ENCODE measurements at places on chromosomes 6 and 20.

- no peak for DNase-seq
Measured at GRCh38 chr6:141346535-141346934, 786.2 kb upstream of the GJE1 start.

GRCh38 chr6:150363733-150364132 lies 5.1 kb upstream of the IYD start:
- no peak for DNase-seq

GRCh38 chr6:118353564-118353963 lies 194.5 kb upstream of the PLN start:
- no peak for DNase-seq

DNA sequence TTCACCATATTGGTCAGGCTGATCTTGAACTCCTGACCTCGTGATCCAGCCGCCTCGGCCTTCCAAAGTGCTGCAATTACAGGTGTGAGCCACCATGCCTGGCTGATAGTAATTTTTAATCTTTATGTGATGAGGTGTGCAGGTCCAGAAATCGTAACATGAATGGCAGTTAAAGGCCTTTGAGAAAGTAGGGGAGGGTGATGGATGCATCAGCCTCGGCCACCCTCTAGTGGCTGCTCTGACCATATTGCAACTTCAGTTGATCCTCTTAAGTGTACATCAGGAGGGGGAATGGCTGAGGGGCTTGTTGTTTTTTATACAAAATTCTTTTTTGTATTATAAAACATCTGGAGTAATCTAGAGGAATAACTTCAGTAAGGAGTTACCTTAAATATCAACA lies 193.0 kb downstream of the ZFAND3 start:
- DNase-seq: peak; percentile 76

- DNase-seq: no peak
Measured at GRCh38 chr20:36614781-36615557, 9.4 kb downstream of the RAB5IF start.

GRCh38 chr20:49482621-49483017 lies at the start of gene KCNB1:
Gene KCNB1, minus strand, starts transcription at chr20:49482668. Its CDS starts 188 bp downstream, at chr20:49482480.
- no peak for DNase-seq

GRCh38 chr6:148487461-148487860 lies 144.8 kb downstream of the SASH1 start:
- DNase-seq: no peak

GRCh38 chr6:112180095-112180820 lies 74.1 kb downstream of the LAMA4 start:
- DNase-seq: peak; percentile 42

- peak; percentile 73 for DNase-seq
Measured at GRCh38 chr6:30219244-30219643, 6.0 kb upstream of the TRIM26 start.

GRCh38 chr6:135490381-135490780 lies 7.2 kb downstream of the AHI1 start:
- DNase-seq: no peak

DNA sequence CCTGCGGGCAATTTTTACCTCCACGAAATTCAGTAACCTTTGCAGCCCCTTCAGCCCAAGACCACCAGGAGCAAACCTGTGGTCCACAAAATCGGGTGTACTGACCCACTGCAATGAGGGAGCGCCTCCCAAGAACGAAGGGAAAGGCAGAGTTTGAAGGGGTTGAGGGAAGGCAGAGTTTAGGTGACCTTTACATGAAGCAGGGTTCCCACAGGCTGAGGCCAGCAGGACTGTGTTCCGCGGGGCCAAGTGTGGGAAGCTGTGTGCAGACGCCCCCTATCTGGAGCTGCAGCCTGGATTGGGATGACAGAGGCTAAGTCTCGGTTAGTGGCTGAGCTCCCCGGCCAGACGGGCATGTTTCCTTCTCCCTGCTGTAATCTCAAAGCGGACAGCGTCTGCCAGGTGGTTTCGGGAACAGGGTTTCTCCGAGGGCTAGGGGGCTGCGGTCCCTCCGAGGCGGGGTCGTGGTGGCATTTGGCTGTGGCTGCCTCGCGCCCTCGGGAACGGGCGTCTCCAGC lies 826 bp upstream of the PYGB start:
- DNase-seq: peak; percentile 77

GRCh38 chr6:35238843-35239289 lies 20.7 kb upstream of the ZNF76 start:
- DNase-seq: no peak

DNA sequence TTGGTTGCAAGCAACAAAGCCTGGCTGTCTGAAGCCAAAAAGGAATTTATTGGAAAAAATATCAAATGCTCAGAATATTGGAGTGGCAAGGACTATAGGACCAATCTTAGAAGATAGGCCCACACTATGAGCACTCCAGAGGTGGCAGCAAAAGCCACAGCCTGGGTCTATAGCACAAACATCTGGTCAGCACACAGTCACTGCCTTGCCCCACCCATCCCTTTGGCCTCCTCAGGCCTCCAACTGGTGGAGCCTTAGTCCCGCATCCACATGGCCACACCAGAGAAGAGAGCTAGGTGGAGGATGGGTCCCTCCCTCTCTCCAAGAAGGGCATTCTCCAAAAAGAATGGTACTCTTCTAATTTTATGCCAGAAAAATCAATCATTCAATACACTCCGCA lies 14.0 kb downstream of the NUDT3 start:
- no peak for DNase-seq

DNA sequence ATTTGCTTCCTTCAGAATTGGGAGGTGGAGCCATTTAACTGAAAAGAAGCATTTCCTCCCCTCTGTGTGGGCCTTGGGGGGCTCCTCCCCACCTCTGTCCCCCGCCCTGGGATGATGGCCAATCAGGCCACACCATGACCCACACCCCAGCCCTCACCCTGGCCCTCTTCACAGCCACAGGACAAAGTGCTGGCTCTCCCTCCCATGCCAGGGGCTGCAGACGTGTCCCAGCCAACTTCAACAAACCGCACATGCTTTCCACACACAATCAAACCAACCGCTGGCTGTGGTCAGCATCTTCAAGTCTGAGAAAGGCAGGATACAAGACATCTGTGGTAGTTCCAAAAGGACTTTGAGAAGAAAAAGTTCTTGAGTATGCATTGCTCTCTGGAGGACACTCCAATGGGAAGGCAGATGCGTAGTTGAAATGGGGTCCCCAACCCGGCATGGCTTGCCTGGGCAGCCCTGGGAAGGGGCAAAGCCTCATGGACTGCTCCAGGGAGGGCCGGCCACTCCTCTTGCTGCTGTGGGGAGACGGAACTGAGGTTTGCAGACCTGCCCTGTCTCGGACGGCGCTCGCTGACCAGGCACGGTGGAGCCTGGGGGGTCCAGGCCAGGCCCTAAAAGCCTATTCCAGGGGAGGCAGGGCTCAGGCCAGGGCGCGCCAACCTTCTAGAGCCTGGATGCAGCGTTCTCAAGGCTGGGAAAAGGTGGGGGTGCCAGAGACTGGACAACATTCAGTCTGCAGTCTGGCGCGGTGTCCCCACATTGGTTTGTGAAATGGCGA lies 12.2 kb downstream of the TTLL2 start:
- no peak for DNase-seq

- no peak for DNase-seq
Measured at GRCh38 chr20:57256205-57256604, 10.2 kb downstream of the BMP7 start.

DNA sequence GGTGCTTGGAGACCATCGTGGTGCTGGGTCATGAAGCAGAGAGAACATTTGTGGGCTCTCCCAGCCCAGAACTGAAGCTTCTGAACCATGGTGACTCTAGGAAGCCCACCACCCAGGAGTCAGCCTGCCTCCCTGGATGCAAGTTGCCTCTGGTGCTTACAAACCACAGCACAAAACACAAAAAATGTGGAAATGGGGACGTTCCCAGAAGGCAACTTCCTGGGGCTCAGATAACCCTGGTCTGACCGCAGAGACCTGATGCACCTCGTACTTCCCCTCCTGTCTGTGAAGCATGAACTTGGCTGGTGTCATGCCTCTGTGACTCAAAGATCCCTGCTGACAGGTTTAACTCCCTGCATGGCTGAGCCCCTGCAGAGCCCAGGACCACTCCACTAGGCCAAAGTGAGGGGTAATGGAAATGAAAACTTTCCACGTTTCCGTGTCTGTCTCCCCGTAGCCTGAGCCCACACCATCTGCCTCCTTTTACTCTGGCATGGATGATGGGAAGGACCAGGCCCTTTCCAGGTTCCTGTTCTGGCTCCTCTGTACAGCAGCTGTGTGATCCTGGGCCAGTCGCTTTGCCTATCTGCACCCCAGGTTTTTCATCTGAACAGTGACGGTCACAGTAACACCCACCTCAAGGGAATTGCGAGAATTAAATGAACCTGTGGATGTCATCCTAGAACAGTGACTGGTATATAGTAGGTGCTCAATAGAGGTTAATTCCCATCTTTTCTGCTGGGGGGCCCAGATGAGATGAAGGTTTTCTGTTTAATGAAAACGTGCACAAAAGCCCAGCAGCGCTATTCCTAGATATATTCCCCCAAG lies 57.7 kb downstream of the PPP1R16B start:
- no peak for DNase-seq

- DNase-seq: no peak
Measured at GRCh38 chr20:24627926-24628325, 158.5 kb downstream of the SYNDIG1 start.

GRCh38 chr20:63223121-63223825 lies 7.3 kb upstream of the YTHDF1 start:
- peak; percentile 73 for DNase-seq

GRCh38 chr6:110902091-110902490 lies 27.5 kb downstream of the AMD1 start:
- DNase-seq: no peak

Data from D341Med (cell line).